Stimulated activated CD8-positive, alpha-beta memory T cell treated with anti-CD3 and anti-CD28 coated beads, Interleukin-15, amount 100 ng/mL, for 1 hour (primary cell): ENCODE measurements at places on chromosomes 1 and 21.
A peak's percentile ranks its signal among the peaks of the same experiment; 100 is the strongest.

DNA sequence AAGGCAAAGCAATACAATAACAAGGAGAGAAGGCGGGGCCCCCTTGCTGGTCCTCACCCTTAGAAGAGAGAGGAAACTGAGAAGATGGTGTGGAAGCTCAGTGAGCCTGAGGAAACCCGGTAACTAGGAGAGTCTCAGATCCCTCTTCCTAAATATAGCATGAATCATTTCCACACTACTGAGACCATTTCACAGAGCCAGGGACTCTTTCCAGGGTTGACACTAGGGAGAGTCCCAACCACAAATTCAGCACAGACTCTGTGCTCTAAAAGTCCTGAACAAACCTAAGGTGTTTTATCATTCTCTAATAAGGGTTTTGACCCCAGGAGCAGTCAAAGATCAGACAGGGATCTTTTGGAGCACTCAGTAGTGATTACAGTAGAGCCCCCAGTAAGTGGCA lies 647.7 kb downstream of the KCNT2 start:
- no peak for DNase-seq

DNA sequence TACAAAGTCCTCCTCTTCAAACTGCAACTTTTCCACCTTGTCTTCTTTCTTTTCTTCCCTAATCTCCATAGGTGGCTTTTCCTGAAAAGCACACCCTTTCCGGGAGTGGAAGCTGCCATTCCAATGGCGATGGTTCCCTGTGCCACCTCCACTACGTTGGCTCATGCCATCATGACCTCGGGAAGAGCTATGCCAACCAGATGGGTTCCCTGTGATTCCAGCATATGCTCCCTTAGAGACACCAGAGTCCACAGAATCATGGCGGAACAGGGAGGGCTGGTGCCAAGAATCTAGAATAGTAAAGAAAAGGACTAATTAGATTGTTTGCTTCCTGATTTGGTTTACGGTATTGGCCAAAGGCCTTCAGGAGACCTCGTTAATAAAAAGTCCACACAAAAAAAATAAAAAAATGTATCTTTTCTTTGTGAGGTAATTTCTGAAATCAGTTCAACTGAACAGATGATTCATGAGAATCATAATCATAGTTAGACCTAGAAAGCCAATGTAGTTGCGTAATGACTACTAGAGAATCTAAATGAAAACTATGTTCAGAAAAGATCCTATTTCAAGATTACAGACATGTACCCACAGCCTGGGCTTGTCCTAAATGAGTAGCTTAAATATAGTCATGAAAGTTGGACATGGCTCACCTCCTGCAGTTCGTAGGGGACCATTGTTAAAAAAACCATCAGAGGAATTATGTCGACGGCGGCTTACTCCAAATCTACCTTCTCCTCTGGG lies 30.9 kb upstream of the CCDC17 start:
- no peak for DNase-seq

- DNase-seq, result no peak
Observed at GRCh38 chr1:165738794-165739193, 29.9 kb downstream of the TMCO1 start.

DNA sequence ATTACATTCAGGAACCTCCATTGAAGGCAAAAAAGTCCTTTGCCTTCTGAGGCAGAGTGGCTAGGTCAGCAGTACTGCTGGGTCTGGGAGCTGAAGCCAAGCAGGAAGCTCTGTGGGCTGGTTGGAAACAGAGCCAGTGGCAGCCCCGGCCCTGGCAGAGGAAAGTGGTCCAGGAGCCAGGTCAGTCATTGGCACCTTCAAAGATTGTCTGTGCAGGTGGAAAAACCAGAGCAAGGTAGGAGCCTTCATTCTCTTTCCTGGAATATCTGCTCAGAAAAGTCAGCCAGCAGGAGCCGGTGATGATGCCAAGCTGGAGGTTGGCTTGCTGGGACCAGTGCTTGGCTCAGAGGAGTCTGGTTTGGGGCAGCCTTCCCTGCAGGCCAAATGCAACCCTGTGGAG lies 12.5 kb upstream of the DISP3 start:
- DNase-seq, result no peak

GRCh38 chr1:223153177-223154119 lies 10.4 kb upstream of the TLR5 start:
- DNase-seq, result no peak

- DNase-seq, result no peak
Observed at GRCh38 chr1:170068923-170069322, 5.6 kb downstream of the KIFAP3 start.

DNA sequence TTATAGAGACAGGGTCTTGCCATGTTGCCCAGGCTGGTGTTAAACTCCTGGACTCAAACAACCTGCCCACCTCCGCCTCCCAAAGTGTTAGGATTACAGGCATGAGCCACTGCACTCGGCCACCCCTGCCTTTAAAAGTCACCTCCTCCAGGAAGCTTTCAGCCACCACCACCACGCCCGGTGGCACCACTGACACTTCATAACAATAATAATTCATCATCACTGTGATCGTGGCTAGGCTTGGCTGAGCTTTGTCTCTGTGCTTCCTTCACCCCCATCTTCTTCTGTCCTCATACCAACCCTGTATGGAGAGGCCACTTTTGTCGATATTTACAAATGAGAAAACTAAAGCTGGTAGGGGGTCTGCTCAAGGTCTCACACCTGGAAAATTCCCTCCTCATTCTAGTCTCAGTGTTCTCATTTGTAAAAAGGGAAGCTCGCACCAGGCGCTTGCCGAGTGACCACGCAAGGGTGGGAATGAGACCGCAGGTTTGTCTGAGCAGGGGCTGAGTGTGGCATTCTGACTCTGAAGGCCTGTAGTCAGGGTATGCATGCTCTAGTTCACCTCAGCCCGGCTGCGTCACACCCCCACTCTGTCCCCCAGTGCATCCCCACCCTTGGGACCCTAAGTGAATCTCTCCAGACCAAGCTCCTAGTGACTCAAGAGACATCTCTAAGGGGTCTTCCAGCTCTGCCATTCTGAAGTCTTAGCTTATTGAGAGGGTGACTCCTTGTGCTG lies 12.9 kb upstream of the EPHA2 start:
- DNase-seq, result no peak

GRCh38 chr1:86650065-86650464 lies 54.3 kb upstream of the SH3GLB1 start:
- DNase-seq, result no peak

DNA sequence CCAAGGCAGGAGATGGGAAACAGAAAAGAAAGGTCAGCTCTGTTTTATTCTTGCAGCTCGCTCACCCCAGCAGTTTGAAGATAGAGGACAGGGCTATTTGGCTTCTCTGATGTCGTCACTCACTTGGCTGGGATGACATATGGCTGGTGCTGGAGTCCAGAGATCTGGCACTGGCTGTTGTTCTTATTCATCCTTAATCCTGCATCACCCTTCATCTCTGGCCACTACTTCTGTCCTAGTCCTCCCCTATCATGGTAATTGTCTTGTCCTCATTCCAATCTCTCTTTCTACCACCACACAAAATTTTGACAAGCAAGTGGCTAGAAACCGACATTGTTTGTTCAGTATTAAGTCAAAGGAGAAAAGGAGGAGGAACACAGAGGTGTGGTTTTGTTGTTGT lies 103.8 kb upstream of the PDE4B start:
- DNase-seq, result no peak

- no peak for DNase-seq
Observed at GRCh38 chr1:245748646-245749045, 593.9 kb downstream of the KIF26B start.

DNA sequence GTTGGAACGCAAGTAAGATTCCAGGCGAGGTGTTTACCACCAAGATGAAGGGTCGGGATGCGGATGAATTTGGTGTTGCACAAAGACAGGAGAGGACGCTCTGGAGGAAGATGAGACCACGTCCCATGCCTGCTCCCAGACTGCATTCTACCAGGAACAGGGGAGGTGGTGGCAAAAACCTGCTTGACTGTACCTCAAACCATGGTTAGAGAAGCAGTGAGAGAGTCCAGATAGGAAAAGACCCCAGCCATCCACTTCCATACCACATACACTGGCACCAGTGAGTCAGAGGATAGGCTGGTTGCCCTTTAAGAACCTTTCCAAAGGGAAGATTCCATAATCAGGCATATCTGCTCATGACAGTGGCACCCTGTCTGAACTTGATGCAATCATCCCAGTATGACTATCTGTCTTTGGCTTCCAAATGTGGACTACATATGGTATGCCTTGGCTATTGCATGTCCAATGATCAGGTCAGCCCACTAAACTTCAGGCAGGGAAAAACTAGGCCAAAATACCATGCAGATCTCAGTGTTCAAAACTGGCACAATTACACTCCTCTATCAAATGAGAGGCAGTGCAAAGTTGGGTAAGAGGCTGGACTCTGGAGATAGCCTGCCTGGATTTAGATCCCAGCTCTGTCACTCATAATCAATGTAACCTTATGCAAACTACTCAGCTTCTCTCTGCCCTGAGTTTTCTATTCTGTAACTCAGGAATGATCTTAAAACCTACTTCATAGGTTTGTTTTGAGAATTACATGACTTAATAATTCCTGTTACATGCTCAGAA lies 20.6 kb downstream of the NPR1 start:
- no peak for DNase-seq

GRCh38 chr1:68675336-68675735 lies 178.5 kb upstream of the DEPDC1 start:
- no peak for DNase-seq

GRCh38 chr1:75083848-75084514 lies 50.2 kb upstream of the LHX8 start:
- no peak for DNase-seq

GRCh38 chr1:153968408-153968807 lies 706 bp downstream of the CREB3L4 start:
- no peak for DNase-seq

DNA sequence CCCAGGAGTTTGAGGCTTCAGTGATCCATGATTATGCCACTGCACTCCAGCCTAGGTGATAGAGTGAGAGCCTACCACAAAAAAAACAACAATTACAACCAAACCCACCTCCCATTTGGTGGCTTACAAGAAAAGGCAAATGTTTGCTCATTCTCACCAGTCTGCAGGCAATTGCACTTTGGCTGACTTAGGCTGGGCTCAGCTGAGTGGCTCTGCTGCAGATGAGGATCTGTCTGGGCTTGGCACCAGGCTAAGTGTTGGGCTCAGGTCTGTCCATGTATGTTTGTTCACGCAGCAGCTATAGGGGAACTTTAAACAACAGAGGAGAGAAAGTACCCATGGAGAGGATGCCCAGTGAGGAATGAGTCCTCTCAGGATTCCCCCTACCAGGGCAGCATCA lies 28.0 kb upstream of the COA6 start:
- DNase-seq, result no peak

DNA sequence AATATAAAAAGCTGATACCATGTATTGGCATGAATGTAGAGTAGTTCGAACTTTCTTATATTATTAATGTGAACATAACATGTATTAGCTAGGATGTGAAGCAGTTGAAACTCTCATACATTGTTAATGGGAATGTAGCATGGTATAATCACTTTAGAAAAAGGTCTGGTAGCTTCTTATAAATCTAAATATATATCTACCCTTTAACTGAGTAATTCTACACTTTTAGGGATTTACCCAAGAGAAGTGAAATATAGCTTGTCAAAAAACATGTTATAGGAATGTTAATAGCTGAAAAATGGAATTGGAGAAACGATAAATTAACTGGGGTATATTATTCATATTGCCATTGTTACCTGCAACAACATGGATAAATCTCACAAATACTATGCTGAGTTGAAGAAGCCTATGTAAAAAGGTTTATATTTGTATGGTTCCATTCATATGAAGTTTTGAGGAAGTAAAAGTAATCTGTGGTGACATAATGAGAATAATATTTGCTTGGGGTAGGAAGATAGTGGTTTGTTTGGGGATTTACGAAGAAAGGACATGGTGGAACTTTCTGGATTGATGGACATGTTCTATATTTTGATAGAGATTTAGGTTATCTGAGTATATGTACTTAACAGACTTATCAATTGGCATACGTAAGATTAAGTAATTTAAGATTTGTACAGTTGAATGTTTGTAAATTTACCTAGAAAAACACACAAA lies 76.6 kb downstream of the MAST2 start:
- DNase-seq, result no peak

- DNase-seq, result no peak
Observed at GRCh38 chr1:44323947-44324346, 31.1 kb downstream of the ERI3 start.

- DNase-seq, result no peak
Observed at GRCh38 chr1:53517821-53518352, 58.7 kb downstream of the DMRTB1 start.

DNA sequence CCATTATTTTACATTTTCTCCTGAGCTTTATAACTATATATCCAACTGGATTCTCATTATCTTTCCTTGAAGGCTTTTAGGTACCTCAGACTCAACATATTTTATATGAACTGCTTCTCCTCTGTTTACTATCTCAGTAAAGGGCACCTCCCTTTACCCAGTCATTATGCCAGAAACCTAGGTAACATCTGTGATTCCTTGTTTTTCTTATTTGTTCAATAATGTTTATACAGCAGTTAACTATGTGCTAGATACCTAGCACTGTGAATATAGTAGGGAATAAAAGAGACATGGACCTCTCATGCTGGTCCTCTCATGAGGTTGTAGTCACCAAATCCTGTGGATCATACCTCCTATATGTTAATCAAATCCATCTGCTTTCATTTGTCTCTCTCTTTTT lies 25.6 kb downstream of the PPP1R12B start:
- DNase-seq, result no peak

- DNase-seq, result no peak
Observed at GRCh38 chr1:32977546-32978087, 13.0 kb upstream of the RNF19B start.

GRCh38 chr1:204503122-204503912 lies 8.7 kb upstream of the PIK3C2B start:
- DNase-seq, result no peak

- DNase-seq, result peak; percentile 23
Observed at GRCh38 chr1:59976194-59977074, 49.9 kb upstream of the CYP2J2 start.

DNA sequence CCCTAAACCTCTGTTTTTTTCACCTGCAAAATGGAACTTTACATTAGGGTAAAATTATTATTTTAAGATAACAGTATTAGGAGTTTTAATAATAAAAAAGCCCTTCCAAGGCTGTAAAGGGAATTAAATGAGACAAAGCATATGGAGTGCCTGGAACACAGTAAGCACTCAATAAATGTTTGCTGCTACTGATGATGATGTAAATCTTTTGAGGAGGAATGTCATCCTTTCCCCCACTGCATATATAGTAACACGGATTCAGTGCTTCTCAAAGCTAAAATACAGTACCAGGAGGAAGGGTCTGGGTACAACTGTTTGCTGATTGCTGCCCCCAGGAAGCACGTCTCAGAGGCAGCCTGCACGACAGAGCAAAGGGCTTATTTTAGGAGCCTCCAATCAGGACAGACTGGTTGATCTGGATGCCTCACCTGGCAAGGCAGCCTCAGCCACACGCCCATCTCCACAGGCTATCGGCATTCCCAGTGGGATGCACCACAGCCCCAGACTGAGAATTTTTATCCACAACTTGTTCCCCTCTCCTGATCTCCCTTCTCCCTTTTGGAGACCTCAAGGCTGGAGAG lies 64.4 kb downstream of the GADD45A start:
- no peak for DNase-seq

- no peak for DNase-seq
Observed at GRCh38 chr1:20558191-20558590, 5.8 kb downstream of the FAM43B start.
